ENCODE measurements at places on chromosomes 4 and X.

DNA sequence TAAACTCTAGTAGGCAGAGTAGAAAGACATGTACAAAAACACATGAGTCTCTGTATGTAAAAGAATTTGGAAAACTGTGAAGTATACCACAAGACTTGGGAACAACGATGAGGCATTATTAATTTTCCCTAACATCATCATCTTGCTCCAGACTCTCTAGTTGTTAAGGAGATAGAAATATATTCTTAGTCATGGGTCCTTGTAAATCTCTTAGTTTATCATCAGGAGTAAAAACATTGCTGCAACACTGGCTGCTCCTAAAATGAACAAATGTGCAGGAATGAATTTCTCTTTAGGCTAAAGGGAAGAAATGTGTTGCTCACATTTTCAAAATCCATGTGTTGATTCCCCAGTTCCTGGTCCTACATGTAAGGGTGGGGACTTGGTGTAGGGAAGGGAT, 384.6 kb downstream of the STIM2 start:
- DNase-seq = no peak

DNA sequence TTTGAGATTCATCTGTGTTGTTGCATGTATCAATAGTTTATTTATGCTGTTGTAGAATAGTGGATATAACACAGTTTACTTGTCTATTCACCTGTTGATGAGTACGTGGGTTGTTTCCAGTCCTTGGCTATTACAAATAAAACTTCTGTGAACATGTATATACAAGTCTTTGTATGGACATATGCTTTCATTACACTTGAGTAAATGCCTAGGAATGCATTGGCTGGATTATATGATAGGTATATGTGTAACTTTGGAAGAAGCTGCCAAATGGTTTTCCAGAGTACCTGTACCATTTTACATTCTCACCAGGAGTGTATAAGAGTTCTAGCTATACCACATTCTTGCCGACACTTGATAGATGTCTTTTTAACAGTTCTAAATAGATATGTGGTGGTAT, 16.5 kb downstream of the ART3 start:
- no peak for DNase-seq

DNA sequence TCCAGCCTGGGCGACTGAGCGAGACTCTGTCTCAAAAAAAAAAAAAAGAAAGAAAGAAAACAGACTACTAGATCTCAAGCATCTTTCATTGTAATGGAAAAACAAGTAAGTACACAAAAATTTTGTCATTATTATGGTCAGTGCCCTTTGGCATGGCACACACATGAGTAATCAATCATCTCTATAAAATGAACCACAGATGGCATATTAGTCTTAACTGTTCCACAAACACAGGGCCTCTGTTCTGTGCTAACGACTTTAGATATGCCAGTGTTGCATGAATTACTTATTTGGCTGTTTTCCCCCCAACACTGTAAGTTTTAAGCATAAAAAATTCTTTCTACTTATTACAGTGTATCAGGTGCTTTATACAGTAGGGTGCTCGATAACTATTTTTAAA, 90.4 kb downstream of the COX7B2 start:
- no peak for DNase-seq

DNA sequence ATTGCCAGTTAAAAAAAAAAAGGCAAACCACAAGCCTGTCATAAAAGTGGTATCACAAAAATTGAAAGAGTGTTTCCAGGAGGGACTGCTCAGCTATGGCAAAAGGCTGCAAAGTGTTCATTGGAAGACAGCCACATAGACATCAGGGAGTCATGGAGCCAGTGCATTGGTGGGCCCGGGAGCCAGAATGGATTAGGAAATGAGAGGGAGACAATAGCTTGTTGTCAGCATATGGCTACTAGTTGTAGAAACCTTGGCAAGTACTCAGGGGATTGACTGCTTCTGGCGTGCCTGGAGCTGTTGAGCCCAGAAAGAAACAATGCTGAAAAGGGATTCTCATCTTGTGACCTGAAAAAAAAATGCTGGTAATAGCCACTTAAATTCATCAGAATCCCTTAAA, 5.0 kb downstream of the GAR1 start:
- DNase-seq = no peak

- DNase-seq = no peak
These were observed 594.6 kb downstream of the IL15 start for GRCh38 chr4:142230991-142231390.

- no peak for DNase-seq
These were observed 18.4 kb upstream of the OGT start for GRCh38 chrX:71514367-71515037.

Measured in AG08396 (cell line).